NCI-H2081 treated with DMSO at 0.1 percent for 48 hours (cell line): ENCODE measurements at places on chromosomes 2 and 18.

- no peak for DNase-seq
Measured at GRCh38 chr18:7789856-7790552, 222.9 kb downstream of the PTPRM start.

DNA sequence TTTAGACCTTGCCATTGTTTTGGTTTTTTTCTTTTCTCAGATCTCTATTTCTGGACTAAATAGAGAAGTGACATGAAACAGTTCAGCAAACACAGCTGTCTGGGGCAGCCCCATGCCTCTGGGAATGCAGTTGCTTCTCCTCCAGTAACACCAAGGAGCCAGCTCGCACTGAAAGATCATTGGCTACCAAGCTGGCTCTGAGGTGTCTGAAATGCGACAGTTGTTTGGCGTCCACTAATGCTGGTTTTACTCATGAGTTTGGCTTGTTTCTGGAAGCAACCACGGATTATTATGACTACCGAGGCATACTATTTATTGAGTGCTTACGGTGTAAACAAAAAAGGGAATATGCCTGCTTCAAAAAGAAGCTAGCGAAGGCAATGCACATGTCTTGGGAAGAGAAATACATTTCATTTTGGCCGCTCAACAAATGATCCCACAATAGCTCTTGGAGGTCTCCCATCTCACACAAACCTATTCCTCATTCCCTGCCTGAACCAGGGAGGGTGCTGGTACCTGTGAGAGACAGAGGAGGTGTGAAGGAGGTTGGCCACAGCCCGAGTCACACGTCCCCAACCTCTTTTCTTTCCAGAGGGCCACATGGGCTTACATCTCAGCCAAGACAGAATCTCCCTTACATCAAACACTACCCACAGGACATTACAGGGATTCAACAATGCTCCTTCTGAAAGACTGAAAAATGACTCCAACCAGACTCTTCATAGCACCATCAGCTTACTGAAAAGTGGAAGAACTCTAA is 37.5 kb upstream of the NEB start:
- no peak for DNase-seq

GRCh38 chr18:22830511-22830910 is 102.6 kb upstream of the RBBP8 start:
- DNase-seq = no peak

- DNase-seq = no peak
Measured at GRCh38 chr2:53670331-53670730, 97.3 kb upstream of the CHAC2 start.

GRCh38 chr2:178635897-178636296 is 155.6 kb downstream of the PLEKHA3 start:
- DNase-seq = no peak
